Naive thymus-derived CD8-positive, alpha-beta T cell (primary cell): ENCODE measurements at places on chromosomes 7 and 10.

- no peak for DNase-seq
Measured at GRCh38 chr7:83930262-83930661, 264.3 kb downstream of the SEMA3A start.

DNA sequence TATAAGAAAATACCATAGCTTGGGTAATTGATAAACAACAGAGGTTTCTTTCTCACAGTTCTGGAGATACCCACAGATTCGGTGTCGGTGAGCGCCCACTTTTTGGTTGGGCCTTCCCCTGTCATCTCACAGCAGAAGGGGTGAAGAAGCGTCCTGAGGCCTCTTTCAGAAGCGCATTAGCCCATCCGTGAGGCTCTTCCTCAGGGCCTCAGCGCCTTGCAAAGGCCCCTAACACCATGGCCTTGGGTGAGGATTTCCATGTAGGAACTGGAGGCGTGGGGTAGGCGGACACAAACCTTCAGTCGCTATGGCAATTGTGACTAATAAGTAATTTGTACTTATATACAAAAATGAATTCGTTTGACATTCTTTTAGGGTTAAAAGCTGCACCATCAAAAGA lies 316.0 kb downstream of the PTPRN2 start:
- no peak for DNase-seq

- DNase-seq: no peak
Measured at GRCh38 chr10:129845111-129845753, 118.8 kb downstream of the EBF3 start.

DNA sequence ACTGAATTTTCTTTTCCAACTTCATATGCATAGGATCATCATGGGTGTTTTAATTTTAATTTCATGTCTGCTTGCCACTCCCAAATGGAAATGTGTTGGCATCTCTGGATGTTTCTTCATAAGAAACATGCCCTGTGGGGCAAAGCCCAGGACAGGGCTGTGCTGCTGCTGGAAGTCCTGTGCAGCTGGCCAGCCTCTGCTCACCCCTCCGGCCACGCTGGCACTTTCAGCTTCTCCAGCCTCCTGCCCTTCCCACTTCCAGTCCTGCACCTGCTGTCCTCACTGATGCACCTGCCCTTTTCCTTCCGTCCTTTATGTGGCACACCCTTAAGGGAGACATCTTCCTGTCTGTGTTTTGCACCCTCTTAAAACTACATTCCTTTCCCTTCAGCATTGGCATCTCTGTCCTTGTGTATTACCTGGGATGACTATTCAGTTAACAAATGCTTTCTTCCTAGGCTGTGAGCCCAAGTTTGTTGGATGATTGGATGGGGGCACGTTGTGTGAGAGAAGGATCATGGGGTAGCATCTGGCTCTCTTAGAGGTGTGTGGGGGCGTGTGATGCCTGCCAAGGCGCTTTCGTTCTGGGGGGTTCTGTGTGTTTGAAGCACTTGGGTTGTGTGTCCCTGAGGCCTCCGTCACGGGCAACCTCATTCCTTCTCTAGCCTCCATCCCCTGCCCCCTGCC lies 56.8 kb downstream of the TCF7L2 start:
- no peak for DNase-seq

DNA sequence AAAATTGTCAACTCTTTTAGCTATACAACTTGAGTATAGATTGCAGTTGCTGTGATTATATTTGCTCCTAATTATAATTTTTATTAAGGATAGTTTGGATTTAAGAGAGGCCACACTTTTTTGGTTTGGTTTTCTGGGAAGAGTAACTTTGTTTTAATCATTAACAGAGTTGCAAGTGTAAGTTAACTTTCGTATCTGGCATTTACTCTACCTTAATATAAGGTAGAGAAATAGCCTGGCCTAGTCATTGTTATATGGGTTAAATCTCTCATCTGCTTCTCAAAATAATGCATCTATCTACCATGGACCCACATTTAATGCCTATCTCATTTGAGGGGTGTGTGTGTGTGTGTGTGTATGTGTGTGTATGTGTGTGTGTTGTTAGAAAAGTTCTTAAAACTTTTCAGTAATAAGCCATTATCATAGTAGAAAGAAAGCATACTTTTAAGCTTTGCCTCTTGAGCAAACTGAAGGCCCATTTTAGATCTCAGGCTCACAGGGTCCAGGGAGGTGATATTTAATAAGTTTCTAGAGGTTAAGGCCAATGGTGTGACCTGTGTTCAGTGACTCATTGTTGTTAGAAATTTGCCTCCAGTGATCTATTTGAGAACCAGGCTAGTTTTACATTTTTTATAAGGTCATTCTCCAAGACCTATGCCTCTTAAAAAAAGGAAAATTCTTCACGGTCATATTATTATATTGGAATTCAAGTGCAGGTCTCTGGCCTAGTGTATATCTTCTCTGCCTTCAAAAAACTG lies 10.9 kb upstream of the TEX47 start:
- DNase-seq: no peak
